Left ventricle myocardium inferior (tissue), 1 donor: ENCODE measurements at places on chromosomes 5 and 9. TPM values are rescaled to one million over a fixed set of nuclear protein-coding genes. Genes with fewer than 3 reads are reported as not detected.

- H3K27me3 ChIP-seq, result no peaks in the 10 kb centered on the region
- H3K4me3 ChIP-seq, result no peak overlapping the region
- DNase-seq, result no peak
- no peak overlapping the region for H3K27ac ChIP-seq
Observed at GRCh38 chr5:105882956-105883481, 1787.7 kb downstream of the EFNA5 start.

DNA sequence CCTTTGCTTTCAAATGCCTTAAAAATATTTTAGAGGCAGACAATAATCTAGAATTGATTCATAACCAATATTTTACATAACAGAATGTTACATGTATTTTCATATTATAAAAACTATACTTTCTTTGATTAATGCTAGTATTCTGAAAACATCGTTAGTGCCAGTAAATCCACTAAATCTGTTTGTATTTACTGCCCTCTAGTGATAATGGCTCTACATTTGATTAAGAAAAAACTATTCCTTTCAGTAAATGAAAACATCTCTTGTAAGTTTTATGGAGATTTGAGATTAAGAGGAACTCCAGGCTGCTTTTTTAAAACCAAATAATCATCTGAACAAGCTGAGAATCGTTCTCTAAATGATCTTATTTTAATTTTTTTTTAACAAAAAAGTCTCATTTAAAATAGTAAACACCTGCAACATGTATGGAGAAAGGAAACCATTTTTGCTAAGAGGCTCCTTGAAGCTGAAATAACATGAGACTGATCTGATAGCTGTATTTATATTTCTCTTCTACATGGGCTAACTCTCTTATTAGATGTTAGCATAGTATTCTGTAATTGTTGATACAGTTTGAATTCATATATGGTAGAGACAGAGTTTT lies 424.7 kb downstream of the RAB3C start:
- no peak overlapping the region for H3K27ac ChIP-seq
- H3K27me3 ChIP-seq, result no peaks in the 10 kb centered on the region
- no peak for DNase-seq
- H3K4me3 ChIP-seq, result no peak overlapping the region
- peaks cover 30% of the 10 kb centered on the region for H3K4me1 ChIP-seq
- no peaks in the 10 kb centered on the region for H3K36me3 ChIP-seq

CCDC171 gene
- 1.8 TPM for total RNA-seq

DNA sequence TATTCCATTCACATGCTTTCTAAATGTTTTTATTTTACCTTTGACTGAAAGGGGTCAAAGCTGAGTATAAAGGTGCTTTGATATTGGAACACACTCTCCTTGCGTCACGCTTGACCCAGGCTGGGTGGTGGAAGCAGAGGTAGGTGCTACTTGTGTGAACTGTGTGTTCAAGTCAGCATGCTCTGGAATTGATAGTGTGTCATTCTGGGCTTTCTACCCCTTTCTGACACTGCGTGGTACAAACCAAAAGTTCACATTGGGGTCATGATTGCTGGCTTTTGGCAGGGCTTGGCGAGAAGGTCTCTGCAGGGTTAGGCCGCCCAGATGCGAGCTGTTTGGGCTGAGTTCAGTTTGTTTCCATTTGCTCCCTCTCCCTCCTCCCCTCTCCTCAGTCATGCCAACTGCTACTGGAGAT lies 131.8 kb downstream of the ADAMTSL1 start:
- DNase-seq, result peak; percentile 23
- H3K36me3 ChIP-seq, result no peaks in the 10 kb centered on the region
- H3K4me3 ChIP-seq, result no peak overlapping the region
- H3K4me1 ChIP-seq, result peaks cover 20% of the 10 kb centered on the region

DNA sequence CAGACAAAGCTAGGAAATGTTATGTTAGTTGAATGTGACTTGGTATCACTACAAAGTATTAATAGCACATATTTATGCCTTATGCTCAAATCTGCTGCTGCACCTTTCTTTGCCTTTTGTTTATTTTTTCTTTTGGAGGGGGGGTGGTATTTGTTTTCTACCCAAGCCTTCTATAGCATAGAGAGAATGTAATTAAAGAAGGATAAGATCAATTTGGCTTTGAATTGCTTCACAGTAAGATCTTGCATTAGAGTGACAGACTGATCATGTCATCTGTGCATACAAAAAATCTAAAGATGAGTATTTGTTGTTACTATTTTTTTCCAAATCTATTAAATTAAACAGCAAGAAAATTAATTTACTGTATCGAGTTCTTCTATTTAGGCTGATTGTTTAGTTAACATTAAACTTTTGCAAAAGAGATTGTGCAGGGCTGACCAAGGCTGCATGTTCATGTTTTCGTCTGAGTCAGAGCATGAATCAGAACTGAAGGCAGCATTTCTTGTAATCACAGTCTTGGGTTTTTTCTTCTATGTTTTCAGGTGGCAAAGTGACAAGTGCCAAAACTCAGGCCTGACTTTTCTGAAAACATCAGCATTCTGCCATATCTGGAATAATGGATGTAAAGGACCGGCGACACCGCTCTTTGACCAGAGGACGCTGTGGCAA lies 1007.1 kb upstream of the WWC1 start:
- no peak for DNase-seq
- H3K27me3 ChIP-seq, result no peaks in the 10 kb centered on the region
- no peaks in the 10 kb centered on the region for H3K36me3 ChIP-seq
- H3K27ac ChIP-seq, result no peak overlapping the region
- H3K4me1 ChIP-seq, result no peaks in the 10 kb centered on the region
- H3K4me3 ChIP-seq, result no peak overlapping the region

GADD45G gene
- total RNA-seq, result 44.5 TPM

CKS2 gene
- total RNA-seq, result 11.6 TPM

DNA sequence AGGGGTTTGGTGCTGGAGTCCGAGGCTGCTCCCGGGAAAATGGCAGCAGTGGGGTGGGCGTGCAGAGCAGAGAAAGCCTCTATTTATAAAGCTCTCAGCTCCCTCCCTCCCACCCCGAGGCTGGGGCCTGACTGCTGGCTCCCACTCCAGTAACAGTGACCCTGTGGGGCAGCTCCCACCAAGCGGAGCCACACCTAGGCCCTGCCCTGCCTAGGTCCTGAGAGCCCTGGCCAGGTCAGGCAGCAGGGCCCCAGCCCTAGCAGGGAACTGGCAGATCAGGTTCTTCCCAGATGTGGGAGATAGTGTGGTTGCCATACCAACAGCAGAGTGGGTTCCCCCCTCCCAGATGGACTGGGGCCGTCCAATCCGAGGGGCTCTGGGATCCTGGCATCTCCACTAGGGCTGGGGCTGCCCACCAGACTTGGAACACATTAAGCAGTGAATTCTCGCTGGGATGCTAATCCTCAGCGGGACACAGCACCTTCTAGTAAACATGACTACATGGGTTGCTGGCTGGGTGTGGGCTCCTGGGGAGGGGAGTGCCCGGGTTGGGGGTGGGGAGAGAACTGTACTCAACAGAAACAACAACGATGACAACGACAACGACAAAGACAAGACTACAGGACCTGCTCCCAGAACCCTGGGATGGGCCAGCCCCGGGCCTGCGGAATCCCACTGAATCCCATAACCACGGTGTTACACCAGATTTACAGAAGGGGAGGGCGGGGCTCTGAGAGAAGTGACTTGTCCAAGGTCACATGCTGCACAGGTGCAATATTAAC lies 1.5 kb downstream of the SH3GLB2 start:
- H3K4me1 ChIP-seq, result peaks cover 32% of the 10 kb centered on the region
- no peaks in the 10 kb centered on the region for H3K36me3 ChIP-seq

DNA sequence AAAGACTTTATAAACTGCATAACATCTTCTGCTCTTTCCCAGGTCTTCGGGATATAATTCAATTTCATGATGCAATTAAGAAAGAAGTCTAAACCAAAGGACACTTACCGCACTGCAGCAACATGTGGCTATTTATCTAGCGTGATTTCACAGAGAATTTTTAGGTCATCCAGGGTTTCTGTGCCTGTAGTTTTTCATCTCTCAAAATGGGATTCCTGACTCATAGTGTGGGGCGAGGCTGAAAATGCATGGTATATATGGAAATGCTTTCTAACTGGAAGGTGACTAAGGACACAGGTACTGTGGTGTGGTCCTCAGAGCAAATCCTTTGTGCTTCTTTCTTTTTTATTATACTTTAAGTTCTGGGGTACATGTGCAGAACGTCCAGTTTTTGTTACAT lies 557.7 kb upstream of the KLF4 start:
- no peak overlapping the region for H3K4me3 ChIP-seq
- H3K4me1 ChIP-seq, result no peaks in the 10 kb centered on the region
- DNase-seq, result no peak
- H3K27me3 ChIP-seq, result peaks cover 22% of the 10 kb centered on the region
- H3K36me3 ChIP-seq, result no peaks in the 10 kb centered on the region

DNA sequence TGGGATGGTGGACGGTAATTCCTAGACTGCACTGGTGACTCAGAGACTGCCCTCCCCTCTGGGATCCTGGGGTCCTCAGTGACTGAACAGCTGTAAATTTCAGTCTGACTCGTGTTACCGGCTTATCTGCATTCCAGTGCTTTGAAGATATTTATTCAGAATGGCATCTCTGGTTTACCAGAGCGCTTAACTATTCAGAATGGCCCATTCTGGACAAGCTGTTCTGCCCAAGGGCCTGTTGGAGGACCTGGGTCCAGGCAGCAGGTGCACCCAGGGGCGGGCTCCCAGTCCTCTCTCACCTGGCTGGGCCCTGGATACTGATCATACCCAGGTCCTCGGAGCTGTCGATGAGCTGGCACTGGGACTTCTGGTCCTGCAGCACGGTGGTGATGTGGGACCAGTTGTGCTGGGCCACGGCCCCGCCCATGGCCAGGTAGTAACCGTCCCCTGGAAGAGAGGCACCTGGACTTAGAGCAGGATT lies 48.0 kb downstream of the SARDH start:
- DNase-seq, result peak; percentile 11
- H3K4me1 ChIP-seq, result peaks cover 1% of the 10 kb centered on the region
- H3K27me3 ChIP-seq, result peaks cover 30% of the 10 kb centered on the region

DNA sequence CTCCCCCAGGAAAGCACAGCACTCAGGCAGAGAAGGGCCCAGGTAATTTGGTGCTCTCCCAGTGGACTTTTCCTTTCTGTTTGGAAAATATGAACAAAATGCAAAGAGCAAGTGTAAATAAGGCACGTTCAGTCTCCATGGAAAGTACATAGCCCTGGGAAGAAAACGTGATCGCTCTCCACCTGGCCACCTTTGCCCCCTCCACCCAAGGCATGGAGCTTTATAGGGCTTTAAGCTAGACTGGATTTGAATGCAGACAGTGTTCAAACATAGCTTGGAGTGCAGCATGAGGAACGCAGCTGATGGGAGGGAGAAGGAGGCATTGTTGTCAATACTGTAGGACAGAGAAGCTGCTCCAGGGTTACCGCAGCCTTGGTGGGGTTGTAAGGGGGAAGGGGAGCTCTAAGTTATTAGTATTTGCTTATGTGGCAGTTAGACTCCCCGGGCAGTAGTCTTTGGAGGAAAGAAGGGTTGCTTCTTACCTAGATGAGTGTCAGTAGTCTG lies 500.2 kb downstream of the SPOCK1 start:
- no peak overlapping the region for H3K27ac ChIP-seq
- H3K27me3 ChIP-seq, result no peaks in the 10 kb centered on the region
- peaks cover 25% of the 10 kb centered on the region for H3K4me1 ChIP-seq
- no peaks in the 10 kb centered on the region for H3K36me3 ChIP-seq
- no peak for DNase-seq
- no peak overlapping the region for H3K4me3 ChIP-seq

DNA sequence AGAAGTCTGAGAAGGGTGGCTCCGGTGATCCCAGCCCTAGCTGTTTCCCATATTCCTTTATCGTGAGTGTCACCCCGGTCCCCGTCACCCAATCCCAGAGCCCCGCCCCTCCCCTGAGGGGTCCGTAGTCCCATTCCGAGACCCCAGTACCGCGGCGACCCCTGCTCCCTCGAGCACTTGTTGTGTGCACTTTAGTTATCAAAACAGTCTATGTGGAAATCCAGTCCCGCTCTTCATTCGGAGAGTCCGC lies 223 bp downstream of the LRSAM1 start:
- H3K4me1 ChIP-seq, result peaks cover 81% of the 10 kb centered on the region
- peak overlapping the region; percentile 98 for H3K27ac ChIP-seq
- peak overlapping the region; percentile 83 for H3K4me3 ChIP-seq
- no peak for DNase-seq
- H3K36me3 ChIP-seq, result peaks cover 45% of the 10 kb centered on the region
- H3K27me3 ChIP-seq, result no peaks in the 10 kb centered on the region

- peaks cover 17% of the 10 kb centered on the region for H3K27me3 ChIP-seq
- no peaks in the 10 kb centered on the region for H3K36me3 ChIP-seq
- no peak overlapping the region for H3K27ac ChIP-seq
Observed at GRCh38 chr5:170200876-170201275, 31.9 kb upstream of the C5orf58 start.

DNA sequence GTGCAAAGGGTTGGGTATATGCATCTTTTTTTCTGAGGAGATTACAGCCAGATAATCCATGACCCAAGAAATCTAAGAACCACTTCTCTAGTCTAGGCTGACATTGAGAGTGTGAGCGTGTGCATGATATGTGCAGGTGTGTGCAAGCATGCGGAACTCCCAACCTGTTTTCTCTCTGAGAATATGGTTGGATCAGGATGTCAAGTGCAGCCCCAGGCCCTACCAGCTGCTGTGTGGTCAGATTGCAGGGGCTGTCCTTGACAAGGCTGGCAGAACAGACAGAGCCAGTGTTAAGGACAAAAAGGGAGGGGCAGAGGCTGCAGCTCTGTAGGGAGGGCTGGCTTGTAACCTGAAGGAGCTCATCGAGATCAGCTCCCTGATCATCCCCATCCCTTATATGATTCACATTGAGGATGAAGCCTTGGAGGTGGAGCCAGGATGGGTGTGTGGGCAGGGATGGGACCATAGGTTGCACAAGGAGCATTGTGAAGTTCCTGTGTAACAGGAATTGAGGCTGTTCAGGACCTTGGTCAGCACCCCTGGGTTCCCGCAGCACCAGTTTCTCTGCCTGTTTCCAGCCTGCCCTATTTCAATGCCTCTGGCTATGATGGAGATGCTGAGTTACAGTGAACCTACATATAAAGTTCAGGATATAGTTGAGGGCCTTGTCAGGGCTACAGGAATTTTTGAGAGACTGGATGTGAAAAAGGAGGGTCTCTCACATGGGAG lies 52.6 kb upstream of the ARAP3 start:
- H3K4me1 ChIP-seq, result peaks cover 5% of the 10 kb centered on the region
- H3K27me3 ChIP-seq, result peaks cover 13% of the 10 kb centered on the region
- DNase-seq, result no peak
- H3K27ac ChIP-seq, result no peak overlapping the region
- no peak overlapping the region for H3K4me3 ChIP-seq
- no peaks in the 10 kb centered on the region for H3K36me3 ChIP-seq

DNA sequence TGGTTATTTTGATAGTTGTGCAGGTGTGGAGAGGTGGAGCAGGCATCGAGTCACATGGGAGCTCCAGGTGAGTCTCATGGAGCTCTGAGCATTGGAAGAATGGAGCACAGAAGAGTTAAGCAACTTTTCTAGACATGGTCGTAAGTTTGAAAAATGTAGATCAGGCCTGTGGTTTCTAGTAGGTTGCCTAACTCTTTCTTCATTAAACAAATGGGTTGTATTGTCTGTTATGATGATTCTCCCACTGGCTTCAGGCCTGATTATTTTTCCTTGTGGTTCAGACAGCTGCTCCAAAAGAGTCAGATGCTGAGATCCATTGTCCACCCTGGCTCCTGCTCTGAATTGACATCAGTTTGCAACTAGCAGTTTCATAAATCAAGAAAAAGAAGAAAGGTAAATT lies 80.3 kb upstream of the RPS23 start:
- H3K4me1 ChIP-seq, result peaks cover 31% of the 10 kb centered on the region
- no peak overlapping the region for H3K4me3 ChIP-seq
- no peak for DNase-seq
- no peaks in the 10 kb centered on the region for H3K27me3 ChIP-seq

- H3K27ac ChIP-seq, result no peak overlapping the region
- no peak overlapping the region for H3K4me3 ChIP-seq
- no peak for DNase-seq
- H3K4me1 ChIP-seq, result peaks cover 35% of the 10 kb centered on the region
Observed at GRCh38 chr9:77943057-77943456, 88.6 kb downstream of the GNAQ start.

GRCh38 chr9:82284758-82285157 lies 296.2 kb downstream of the SPATA31D1 start:
- H3K27me3 ChIP-seq, result no peaks in the 10 kb centered on the region
- H3K27ac ChIP-seq, result no peak overlapping the region
- no peak for DNase-seq
